ENCODE measurements at places on chromosomes 11 and 22.

DNA sequence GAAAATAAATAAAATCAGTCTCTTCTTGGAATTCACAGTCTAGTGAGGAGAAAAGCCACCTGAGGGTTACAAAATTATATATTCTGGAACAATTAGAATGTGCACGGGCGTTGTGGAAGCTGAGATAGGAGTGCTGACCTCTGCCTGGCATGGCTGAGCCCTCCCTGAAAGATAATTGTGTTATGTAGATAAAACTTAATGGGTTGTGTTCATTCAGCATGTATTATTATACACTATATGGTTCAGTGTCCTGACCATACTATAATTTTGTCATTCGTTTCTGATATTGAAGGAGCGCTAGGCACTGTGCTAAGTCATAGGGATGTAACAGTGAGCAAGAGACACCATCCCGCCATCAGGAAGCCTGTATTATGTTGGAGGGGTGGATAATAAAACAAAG lies 3.7 kb downstream of the ACAT1 start:
- DNase-seq: no peak

DNA sequence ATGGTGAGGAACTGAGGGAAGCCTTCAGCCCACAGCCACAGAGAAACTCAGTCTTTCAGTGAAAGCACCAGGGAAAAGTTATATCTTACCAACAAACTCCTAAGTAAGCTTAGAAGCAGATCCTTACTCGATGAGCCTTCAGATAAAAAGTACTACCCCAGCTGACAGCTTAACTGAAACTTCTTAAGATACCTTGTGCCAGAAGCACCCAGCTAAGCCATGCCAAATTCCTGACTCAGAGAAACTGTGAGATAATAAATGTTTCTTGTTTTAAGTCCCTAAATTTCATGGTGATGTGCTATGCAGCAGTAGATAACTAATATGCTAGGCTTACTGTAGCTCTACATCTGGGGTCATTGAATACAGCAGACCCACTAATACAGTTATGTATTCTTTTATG lies 2025.0 kb downstream of the LRRC4C start:
- DNase-seq: no peak

DNA sequence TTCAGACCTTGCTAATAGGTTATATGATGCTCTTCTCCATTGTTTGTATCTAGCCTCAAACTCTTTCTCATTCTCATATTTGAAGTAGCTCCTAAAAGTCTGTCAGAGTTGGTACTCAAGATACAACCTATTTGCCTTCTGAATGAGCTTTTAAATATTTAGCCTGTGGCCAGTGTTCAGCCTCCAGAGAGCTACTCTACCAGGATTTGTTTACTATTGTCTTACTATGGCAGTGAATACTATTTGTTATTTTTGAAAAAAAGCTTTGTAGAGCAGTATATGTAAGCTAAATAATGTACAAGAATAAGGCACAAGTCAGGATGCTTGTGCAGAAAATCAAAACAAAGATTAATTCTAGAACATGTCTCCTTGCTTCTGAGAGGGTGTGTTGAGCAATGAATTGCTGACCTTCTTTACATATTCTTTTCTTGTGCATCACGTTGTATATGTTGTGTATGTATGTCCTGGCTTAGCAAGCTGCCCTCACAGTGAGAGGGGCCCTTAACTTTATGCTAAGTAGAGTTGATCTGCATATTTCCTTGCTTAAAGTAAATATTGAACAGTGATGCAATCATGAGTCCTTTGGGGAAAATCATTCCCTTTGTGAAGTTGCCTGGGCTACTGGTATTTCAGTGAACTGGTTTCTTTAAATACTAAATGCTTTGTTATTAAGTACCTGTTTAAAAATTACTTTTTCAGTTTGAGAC lies 438.0 kb downstream of the LUZP2 start:
- DNase-seq: no peak

- peak; percentile 83 for DNase-seq
Measured at GRCh38 chr11:3222941-3223915, 4.6 kb upstream of the MRGPRG start.

GRCh38 chr22:24894998-24895397 lies 51.5 kb downstream of the LHFPL7 start:
- no peak for DNase-seq

- no peak for DNase-seq
Measured at GRCh38 chr22:22737590-22737989, 93.2 kb downstream of the GGTLC2 start.

- DNase-seq: no peak
Measured at GRCh38 chr11:21635394-21636145, 557.3 kb upstream of the ANO5 start.

- DNase-seq: no peak
Measured at GRCh38 chr11:10518891-10519290, 22.1 kb downstream of the RNF141 start.

DNA sequence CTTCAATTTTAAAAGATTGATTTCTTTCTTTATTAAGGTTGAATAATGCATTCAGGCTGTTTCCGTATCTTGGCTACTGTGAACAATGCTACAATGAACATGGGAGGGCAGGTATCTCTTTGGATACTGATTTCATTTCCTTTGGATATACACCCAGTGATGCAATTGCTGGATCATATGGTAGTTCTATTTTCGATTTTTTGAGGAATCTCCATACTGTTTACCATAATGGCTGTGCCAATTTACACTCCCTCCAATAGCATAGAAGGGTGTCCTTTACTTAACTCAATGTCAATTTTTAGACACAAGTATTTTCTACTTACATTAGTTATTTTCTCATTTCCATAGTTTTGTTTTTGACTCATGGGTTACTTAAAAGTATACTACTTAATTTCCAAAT lies 8.0 kb downstream of the RTCB start:
- no peak for DNase-seq

- DNase-seq: no peak
Measured at GRCh38 chr11:35232891-35233330, 93.9 kb downstream of the CD44 start.

- no peak for DNase-seq
Measured at GRCh38 chr22:27624042-27624441, 177.5 kb downstream of the MN1 start.

DNA sequence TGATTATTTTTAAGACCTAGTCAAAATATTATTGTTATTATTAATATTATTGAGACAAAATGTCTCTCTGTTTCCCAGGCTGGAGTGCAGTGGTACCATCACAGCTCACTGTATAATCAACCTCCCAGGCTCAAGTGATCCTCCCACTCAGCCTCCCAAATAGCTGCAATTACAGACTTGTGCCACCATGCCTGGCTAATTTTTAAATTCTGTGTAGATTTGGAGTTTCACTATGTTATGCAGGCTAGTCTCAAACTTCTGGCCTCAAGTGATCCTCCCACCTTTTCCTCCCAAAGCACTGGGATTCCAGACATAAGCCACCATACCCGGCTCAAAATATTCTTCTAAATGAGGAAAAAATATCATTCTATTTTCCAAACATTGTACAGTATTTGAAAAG lies 37.0 kb downstream of the SLC36A4 start:
- DNase-seq: no peak

GRCh38 chr22:20024650-20025397 lies 3.9 kb downstream of the TANGO2 start:
- no peak for DNase-seq

DNA sequence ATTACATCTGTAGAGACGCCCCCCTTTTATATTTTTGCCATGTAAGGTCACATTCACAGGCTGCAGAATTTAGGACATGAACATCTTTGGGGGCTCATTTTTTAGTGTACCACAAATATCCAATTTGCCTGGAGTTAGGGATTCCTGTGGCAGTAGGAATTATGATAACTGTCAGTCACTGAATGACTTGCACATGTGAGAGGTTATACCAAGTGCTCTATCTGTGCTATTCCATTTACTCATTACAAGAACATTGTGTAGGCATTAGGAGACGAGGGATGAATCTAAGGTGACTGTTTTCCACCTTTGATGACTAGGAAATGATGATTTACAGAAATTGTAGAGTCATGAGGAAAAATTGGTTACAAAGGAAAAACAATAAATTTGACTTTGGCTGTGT lies 79.3 kb downstream of the LIF start:
- no peak for DNase-seq

- no peak for DNase-seq
Measured at GRCh38 chr22:28952857-28953256, 69.5 kb downstream of the ZNRF3 start.

DNA sequence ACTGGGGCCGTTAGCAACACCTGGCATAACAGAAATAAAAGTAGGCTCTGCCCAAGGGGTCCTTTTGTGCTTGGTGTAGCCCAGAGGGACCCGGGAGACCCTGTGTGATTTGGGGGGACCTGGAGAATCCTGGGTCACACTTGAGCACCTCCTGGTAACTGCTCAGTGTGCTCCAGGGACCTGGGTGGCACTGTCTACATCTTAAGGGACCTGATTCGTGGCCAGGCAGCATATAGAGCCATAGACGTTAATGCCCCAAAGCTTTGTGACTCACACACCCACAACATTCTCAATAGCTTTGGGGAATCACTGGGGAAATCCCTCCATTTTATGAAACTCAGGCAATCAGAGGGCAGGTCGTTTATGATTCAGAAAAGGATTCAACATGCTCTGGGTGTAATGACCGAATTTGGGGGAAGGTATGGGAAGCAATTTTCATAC lies 3.6 kb upstream of the IGF2 start:
- no peak for DNase-seq

Data from DND-41 (cell line).